ENCODE measurements at places on chromosomes 7 and 10.

- DNase-seq = no peak
Measured at GRCh38 chr10:30988831-30989435, 42.7 kb downstream of the ZNF438 start.

- DNase-seq = no peak
Measured at GRCh38 chr10:48599830-48600134, 5.1 kb downstream of the ARHGAP22 start.

GRCh38 chr7:94623820-94624219 is 32.1 kb downstream of the SGCE start:
- no peak for DNase-seq

DNA sequence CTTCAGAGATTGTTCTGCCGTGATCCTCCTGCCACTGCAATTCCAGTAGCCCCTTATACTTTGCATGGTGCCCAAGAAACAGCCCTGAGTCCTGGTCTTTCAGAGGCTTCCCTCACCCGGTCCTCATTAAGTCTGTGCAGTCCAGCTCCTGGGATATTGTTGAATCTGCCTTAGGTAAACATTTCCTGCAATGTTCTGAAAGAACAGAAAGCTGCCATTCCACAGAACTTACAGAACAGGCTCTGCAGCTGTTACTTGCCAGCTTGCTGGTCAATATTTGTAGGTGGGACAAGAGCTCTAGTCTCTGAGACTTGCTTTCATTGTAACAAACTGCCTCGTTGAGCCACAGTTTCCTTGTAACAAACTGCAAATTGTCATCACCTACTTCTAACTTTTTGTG is 115.0 kb upstream of the KIF5B start:
- no peak for DNase-seq

- peak; percentile 69 for DNase-seq
Measured at GRCh38 chr7:117119192-117119924, 166.1 kb downstream of the ST7 start.

GRCh38 chr7:136957391-136957790 is 88.9 kb downstream of the CHRM2 start:
- DNase-seq = no peak

DNA sequence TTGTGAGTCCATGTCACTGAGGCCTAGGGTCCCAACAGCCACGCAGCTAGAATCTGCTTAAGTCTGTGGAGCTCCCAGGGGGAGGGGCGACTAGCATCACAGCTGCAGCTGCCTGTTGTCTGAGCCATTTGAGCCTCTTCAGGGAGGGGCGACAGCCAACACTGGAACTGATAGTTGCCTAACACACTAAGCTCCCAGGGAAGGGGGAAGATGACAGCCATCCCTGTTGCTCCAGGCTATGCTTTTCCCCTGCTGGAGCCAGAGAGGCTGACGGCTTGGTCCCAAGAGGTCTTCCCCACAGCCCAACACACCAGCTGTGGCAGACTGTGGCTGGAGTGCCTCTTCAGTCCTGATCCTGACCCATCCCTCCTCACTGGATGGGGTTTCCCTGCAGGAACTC is 817.5 kb downstream of the NXPH1 start:
- no peak for DNase-seq

- no peak for DNase-seq
Measured at GRCh38 chr7:123120286-123120685, 79.5 kb downstream of the SLC13A1 start.

DNA sequence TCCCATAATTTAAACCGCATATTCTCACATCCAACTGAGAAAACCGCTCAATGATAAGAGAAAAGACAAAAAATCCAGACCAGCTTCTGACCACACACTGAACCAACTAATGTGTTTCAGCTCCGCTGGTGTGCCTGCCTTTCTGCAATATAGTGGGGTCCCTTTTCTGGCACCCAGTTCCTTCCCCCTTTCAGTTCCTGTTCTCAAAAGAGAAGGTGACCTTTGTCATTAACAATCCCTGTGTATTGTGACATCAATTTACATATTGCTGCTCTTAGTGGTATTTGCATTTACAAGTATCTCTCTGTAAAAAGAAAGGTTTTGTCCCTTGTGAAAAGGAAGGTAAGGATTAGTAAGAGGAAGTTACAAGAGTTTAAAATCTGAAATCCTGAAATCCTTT is 1.4 kb downstream of the PPP1R17 start:
- DNase-seq = no peak

- no peak for DNase-seq
Measured at GRCh38 chr7:139103057-139103815, 6.3 kb downstream of the ZC3HAV1 start.

DNA sequence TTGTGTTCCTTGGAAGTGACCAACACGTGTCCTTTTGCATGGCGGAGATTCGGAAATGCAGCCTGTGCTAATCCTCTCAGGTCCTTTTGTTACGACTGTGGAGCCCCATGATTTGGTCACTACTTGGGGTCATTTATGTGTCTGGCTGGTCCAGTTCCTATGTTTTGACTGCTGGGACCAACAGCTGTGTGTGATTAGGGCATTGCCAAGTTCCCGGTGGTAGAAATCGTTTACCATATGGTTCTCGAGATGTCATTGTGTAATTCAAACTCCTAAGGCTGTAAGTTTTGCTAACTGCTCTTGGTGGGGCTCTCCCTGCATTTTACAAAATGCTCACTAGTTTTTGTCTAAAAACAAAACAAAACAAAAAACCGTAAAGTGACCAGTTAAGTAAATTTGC is 62.0 kb downstream of the CCNY start:
- no peak for DNase-seq

DNA sequence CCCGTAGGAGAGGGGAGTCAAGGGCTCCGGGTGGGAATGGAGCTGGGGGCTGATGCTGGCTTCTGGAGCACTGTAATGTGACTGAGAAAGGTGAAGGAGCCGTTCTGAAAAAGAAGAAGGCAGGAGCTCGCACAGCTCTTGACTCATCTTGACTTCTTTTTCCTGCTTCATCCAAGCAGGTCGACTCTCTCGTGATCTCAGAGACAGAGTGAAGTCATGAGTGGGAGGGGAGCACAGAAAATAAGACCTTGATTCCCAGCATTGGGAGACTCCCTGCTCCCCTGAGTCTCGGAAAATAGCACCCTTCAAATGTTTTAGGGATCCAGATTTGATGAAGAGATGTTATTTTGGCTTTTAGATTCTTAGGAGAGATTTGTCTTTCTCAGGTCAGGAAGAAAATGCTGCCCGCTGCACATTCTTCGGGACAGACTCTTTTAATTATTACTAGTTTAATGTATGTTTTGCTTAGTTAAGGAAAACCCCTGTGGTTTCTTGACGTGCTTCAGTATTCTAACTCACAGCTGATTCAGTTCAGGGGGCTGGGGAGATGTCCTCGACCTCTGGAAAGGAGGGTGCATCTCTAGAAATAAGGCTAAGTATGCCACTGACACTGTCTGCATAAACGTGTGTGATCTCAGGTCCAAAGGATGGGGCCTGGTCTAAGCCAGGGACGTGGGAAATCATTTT is 34.1 kb downstream of the EGFR start:
- no peak for DNase-seq

- no peak for DNase-seq
Measured at GRCh38 chr10:18829259-18829658, 170.0 kb downstream of the ARL5B start.

DNA sequence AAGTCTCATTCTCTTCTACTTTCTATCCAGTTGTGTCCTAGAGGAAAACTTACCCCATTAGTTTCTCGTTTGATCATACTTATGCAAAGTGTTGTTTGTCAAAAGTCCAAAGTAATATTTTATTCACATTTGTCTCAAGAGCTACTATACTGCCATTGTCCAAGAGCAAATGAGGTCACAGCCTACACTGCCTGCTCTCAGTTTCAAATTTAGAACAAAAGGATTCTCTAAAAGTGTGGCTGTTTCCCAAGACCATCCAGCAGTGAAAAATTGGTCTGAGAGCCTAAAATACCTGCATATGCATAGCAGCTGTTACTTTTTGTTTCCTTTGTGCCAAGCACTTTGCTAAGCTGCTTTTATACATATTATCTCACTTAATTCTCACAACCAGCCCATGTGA is 439.5 kb upstream of the NFE2L3 start:
- no peak for DNase-seq

GRCh38 chr7:92002720-92003119 is 62.1 kb downstream of the AKAP9 start:
- DNase-seq = no peak

DNA sequence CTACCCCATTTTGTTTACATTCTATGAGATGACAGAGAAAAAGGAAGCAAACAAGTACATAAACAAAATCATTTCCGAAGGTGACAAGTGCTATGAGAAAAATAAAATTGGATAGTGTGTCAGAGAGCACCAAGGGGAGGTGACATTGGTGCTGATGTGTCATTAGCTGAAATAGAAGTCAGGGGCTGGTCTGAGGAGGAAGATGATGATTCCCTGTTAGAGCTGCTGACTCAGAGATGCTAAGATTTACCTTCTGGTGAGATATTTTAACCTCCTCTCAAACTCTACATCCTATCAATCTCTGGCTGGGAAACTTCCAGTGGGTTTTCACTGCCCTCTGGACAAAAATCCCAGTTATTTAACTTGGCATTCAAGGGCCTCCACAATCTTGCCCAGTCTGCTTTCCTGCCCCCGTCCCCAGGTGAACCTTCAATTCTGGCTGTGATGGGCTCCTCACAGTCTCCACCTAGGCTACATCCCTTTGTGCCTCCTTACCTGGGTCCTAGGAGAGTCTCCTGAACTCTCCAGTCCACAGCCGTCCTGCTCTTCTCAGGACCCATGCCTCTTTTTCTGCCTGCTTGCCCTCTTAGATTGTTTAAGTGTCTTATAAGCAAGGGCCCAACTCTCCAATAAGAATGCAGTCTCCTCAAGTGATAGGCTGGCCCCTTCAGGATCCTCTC is 26.6 kb downstream of the DUSP5 start:
- DNase-seq = no peak

DNA sequence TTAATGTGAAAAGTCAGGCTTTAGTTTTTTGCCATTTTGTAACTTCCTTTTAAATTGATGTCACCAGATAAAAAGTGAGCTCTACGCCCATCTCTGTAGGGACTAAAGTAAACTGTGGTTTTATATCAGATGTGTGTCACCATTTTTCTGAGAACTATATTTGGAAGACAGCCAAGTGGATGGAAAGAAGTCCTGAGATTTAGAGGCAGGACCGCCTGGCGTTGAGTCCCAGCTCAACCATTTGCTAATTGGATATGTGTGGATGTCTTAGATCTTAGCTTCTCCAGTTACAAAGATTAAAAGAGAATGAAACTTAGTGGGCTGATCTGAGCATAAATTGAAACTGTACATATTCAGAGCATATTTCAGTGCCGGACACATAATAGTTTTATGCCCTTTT is 691.6 kb upstream of the CELF2 start:
- DNase-seq = no peak

DNA sequence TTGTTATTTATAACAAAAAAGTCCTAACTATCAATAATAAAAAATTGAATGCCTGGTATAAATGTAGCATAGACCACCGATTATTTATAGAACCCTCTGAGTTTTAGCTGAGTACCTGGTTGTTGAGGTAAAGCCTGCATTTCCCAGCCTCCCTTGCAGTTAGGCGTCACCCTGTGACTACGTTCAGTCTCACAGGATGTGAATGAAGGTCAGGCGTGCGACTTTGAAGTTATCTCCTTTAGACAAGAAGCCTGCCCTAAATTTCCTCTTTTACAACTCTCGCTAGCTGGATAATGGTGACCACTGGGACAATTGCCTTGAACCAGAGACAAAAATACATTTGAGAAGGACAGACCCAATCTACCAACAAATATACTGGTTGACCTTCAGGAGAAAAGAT is 67.5 kb upstream of the TES start:
- DNase-seq = peak; percentile 2

GRCh38 chr10:120492346-120492745 is 35.3 kb downstream of the PLPP4 start:
- no peak for DNase-seq
